ENCODE measurements at places on chromosomes 3 and 15.

- DNase-seq = no peak
Observed at GRCh38 chr3:151301787-151302186, 14.8 kb downstream of the GPR87 start.

DNA sequence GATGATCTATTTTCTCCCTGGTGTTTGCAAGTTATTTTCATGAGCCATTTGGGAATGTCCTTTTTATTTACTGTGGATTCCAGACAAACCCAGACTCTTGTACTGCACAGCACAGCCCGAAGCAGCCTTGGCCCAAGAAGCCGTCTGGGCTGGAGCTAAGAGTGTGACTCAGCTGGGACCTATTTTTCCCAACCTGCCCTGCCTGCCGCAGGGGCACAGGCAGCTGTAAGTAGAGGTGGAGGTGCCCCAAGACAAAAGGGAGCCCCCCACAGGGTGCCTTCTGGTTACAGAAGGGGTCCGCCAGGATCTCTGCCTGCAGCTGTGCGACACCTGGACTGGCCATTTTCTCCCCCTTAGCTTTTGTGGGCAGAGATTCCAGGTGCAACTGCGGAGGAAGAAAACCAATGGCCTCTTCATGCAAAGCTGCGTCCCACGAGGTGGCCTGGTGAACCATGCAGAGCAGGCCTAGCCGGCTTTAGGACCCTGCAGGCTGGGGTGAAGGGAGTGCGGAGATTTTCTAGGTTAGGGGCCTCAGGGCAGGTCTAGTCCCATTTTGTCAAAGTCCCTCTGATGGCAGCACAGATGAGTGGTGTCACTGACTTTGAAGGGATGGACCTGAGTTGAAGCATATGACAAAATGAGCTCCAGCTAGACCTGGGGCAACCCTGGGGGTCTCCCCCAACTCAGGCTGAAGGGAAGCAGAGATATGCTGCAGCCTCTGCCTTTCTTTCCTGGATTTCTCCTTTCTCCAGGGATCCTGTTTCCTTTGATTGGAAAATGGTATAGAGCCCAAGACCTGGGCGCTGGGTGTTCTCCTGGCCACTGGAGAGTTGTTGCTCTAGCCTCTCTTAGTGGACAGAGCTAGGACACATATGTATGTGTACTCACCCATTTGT lies 131.2 kb downstream of the KLF13 start:
- peak; percentile 73 for DNase-seq

GRCh38 chr15:36901012-36901411 lies 199.3 kb downstream of the MEIS2 start:
- no peak for DNase-seq

DNA sequence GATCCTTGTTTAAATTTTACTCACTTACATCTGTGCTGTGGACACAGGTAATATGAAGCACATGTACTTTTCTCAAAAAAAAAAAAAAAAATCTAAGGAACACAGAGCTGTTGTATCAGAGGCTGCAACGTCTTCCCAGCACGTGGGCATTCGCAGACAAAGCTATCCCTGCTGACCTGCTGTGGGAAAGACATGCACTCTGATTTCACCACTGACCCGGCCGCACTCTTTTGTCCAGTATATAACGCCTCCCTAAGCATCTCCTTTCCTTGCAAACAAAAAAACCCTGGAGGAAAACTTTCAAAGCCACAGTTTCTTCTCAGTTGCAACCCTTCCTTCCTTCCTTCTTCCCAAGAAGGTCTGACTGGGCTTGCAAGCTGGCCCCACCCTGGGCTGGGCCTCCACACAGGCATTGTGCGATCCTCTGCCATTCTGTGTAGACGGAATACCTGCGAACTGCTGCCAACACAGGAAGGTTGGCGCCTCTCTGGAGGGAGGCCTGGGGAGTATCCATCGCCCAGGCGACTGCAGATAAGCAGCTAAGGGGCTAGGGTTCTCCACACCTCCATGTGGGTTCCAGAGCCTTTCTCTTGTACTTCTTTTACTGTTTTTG lies 50.8 kb downstream of the SLC12A8 start:
- DNase-seq = no peak

GRCh38 chr3:42098171-42098570 lies 7.0 kb downstream of the TRAK1 start:
- DNase-seq = no peak

DNA sequence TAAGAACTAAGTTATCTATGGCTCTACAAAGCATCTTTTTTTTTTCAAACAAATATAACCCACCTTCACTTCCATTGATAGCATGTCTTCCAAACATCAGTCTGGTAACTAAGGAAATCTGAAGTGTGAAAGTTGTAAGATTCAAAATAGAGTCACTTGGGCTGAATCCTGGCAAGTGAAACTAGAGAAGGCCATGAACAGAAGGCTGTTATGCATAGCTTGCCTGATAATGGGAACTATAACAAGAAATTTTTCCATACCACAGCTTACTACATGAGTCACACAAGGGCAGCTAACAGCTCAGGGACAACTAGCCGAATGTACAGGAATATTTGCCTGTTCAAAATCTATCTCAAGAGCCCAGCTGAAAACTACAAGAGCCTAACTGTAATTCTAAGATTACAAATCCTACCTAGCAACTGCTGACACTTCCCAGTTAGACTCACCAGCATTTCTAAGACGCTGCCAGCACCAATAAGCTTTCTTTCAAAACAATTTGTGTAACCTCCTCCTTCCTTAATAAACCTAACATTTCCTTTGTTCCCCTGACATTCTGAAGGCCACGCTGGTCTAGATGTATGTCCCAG lies 1066.5 kb downstream of the PLOD2 start:
- DNase-seq = peak; percentile 11

DNA sequence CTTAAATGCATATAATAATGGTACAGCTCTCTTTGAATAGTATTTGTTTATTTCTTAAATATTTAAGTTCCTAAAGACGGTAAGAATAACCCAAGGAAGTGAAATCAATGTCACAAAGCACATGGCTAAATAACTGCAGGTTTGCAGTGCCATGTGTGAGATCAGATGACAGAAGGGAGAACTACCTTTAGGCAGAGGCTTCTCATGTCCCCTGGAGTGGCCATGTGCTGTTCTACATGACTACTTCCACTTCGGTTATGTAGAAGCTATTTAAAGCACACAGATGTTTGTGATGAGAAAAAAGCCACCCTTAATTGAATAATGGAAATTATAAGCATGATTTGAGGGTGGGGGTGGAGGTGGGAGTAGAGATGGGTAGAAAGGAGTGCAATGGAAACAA lies 109.1 kb downstream of the UBE3A start:
- DNase-seq = no peak

- no peak for DNase-seq
Observed at GRCh38 chr15:98896002-98896721, 111.4 kb downstream of the PGPEP1L start.

- DNase-seq = no peak
Observed at GRCh38 chr3:27319847-27320526, 49.2 kb downstream of the NEK10 start.

- no peak for DNase-seq
Observed at GRCh38 chr3:139187648-139188047, 143.0 kb upstream of the PRR23C start.

- DNase-seq = no peak
Observed at GRCh38 chr3:9944271-9944670, 7.9 kb downstream of the PRRT3 start.

- peak; percentile 46 for DNase-seq
Observed at GRCh38 chr3:196202516-196202970, 8.7 kb downstream of the ZDHHC19 start.

DNA sequence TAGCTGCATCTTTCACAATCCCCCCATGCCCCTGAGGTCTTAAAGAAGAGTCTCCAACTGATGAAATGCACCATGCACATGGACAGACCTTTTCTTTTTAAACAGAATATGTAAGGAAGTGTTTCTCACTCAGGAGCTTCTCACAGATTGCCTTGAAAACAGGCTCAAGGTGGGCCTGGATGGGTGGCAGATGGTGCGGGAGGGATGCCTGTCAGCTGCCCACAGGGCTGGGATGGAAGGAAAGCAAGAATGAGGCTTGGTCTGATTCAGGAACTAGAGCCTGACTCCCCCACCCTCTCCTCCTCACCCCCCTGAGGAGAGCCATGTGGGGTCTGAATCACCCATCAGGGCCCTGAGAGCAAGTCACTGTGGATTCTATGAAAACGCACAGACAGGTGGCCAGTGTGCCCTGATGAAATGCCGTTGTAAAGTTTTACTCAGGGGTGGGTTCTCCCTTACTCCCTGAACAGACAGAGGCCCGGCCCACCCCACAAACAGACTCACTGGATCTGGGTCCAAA lies 67.2 kb downstream of the UMPS start:
- DNase-seq = no peak

DNA sequence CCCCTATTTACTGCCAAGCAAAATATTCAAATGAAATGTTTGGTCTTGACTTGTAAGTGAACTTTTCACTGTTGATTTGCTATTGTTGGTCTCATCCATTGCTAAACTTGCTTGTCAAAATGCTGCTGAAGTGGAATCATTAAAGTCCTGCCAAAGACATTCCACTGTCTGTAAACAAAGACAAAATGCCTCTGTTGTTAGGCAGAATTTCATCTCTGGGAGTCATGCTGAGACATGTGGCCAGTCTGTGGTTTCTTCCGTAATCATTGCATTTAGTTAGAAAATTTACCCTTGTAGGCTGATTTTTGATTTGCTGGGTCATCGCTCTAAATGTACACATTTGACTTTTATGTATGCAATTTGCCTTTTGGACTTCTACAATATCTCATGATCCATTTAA lies 577.7 kb downstream of the MECOM start:
- DNase-seq = peak; percentile 85

DNA sequence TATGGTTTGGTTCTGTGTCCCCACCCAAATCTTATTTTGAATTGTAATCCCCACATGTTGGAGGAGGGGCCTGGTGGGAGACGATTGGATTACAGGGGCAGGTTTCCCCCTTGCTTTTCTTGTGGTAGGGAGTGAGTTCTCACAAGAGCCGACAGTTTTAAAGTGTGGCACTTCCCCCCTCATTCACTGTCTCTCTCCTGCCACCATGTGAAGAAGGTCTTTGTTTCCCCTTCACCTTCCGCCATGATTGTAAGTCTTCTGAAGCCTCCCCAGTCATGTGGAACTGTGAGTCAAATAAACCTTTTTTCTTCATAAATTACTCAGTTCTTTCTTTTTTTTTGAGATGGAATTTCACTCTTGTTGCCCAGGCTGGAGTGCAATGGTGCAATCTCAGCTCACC lies 124.9 kb downstream of the IQCH start:
- DNase-seq = no peak
